Dermis microvascular lymphatic vessel endothelial cell (primary cell): ENCODE measurements at places on chromosomes 12 and 14.

- no peak for DNase-seq
These were observed 13.7 kb downstream of the ETV6 start for GRCh38 chr12:11663130-11663529.

DNA sequence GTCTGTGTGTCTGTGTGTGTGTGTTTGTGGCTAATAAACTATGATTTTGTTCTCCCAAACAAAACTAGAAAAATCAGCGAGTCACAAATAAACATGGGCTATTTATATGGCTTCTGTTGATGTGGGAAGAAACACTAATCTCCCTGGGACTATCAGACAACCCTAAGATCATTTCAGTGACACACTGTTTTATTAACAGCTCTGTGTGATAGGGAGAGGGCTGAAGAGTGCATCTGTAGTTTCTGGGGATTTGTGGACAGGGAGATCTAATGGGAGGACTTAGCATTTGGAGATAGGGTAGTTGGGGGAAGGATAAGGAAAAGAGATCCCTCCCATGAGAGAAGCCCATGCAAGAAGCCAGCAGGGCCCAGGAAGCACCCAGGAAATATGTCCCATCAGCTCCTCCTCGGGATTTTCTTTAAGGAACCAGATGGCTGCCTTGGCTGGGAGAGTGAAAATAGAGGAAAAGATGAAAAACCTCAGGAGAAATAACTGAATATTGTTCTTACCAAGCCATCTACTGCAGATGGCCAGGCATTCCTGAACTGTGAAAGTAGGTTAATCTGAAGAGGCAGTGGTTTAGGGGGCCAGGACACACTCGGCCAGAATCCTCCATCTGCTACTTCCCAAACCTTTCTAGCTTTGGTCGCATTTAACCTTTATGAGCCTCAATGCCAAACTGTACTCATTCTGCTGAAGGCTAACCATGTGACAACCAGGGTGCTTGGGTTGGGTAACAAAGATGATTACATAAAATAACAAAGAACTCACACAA, 253.4 kb downstream of the BTG1 start:
- no peak for DNase-seq

DNA sequence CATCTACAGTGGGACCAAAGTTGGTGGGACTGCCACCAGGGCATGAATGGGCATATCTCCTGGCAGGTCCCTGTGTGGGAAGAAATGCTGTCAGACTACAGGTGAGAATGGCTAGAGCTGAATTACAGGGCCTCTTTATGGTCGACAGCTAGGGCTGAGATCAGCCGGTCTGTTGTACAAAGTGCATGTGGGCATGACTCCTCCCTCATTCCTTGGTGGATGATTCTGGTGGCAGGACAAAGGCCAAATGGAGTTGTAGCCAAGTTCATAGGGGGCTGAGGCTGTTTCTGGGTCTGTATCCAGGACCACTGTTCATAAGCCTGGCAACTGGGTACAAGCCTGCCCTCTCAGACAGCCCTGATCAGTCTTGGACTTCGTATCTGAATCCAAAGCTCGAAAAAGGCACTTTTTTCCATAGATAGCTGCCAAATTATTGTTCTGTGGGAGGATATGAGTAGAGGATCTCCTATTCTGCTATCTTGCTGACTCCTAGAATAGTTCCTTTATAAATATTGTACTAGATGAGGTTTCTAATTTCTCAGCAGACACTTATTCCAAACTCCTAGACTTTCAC, 460.8 kb downstream of the TMEM117 start:
- no peak for DNase-seq

- no peak for DNase-seq
These were observed 2.9 kb downstream of the KRT2 start for GRCh38 chr12:52649066-52649465.

DNA sequence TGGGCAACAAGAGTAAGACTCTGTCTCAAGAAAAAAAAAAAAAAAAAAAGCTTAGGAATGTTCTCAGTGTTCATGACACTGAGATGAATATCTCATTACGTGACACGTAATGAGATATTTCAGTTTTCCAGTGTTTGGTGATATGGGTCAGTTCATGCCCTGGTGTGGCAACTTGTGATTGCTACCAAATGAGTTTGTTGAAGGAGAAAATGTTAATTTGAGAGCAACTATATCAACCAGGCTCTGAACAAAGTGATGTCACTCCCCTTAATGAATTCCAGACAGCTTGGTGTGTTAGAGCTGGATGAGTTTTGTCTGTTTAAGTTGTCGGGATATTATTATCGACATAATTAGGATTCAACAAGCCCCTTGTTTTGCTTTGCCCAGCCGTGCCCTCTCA, 211.7 kb downstream of the DPF3 start:
- no peak for DNase-seq

- peak; percentile 20 for DNase-seq
These were observed 350.8 kb upstream of the STXBP6 start for GRCh38 chr14:25400607-25401206.

DNA sequence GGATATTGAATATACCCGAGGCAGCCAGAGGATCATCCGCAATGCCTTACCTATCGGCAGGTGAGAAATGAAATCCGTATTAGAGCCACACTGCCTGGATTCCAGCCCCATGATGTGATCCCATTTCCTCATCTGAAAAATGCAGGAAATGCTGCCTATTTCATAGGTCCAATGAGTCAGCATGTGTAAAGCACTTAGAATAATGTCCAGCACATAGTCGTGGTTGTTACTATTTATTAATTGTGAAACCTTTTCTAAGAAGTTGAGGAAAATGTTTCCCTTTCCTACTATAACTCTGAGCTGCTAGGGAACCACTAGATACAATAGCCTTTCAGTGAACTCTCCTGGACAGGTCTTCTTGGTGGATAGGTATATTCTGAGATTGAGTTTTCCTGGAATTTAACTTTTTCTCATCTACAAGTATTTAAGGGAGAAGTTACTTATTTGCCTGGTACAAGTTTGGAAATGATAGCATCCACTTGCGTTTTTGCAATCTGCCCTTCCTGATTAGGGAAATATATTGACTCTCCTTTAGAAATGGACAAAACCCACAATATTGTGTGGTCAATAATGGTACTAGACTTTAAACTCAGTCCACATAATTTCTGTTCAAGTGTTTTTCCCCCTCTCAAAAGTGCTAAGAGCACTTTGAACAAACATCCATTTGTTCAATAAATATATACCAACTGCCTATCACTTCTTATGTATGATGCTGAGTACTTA, 12.2 kb downstream of the POLR3B start:
- peak; percentile 44 for DNase-seq

- DNase-seq = no peak
These were observed 198.0 kb upstream of the RTL1 start for GRCh38 chr14:101101456-101102056.

GRCh38 chr12:133202493-133203343, 21.4 kb downstream of the ZNF268 start:
- no peak for DNase-seq

DNA sequence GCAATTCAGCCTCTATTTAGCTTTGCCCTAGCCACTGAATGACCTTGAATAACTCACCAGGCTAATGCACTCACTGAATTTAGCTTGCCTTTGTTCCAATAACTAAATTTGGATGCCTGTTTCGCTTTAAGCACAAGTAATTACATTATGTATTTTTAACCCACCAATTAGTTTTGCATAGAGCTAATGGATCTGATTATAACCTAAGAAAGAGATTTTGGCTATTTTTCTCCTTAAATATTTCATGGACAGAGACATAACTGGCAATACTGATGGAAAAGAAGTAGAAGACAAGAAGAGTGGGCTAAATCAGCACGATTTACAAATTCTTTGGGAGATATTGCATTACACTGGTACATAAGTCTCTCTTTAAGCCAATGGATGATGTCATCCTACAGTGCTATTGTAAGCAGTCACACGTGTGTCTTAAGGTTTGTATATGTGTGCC, 85.7 kb downstream of the AKAP6 start:
- DNase-seq = no peak

- DNase-seq = peak; percentile 86
These were observed 79.3 kb downstream of the SSPN start for GRCh38 chr12:26274441-26275312.

DNA sequence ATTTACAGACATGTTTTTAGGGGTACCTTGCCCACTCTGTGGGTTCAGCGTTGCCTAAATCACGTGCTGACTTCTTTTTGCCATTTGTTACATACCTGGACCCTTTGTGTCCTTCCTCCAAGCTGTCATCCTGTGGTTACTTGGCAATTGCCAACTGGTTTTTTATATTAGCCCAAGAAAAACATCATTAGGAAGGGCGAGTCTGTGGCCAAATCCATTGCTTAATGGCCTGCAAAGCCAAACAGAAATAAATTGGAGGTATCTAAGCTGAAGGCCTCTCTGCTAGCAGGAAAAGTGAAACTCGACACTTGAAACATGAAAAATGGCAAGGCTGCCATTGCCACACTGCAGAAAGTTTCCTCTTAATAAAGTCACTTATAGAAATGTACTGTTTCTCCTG, 190.4 kb downstream of the NUAK1 start:
- DNase-seq = no peak

GRCh38 chr12:81329085-81329484, 251.2 kb downstream of the ACSS3 start:
- no peak for DNase-seq

GRCh38 chr14:61454545-61454944, 133.2 kb downstream of the PRKCH start:
- no peak for DNase-seq

DNA sequence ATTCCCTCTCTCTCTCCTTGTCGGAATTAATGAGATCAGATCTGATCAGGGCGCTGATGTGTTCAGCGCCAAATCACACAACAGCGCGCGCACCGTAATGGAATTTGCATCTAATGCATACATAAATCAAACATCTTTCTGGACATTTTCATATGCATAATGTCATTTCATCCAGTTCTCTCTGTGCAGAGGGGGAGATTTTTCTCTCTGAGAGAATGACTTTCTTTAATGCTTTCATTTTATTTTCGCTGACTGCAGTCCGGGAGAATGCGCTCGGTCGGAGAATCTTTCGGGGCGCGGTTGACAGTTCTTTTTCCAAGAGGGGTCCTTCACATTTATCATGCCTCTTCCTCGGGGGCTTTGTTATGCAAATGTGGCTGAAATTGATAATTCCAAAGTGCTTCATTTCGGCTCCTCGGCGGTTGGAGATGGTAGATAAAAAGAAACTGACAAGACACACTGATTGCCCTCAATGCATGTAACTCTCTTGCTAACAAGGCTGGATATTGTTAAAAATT, 615.9 kb downstream of the VRK1 start:
- no peak for DNase-seq

- no peak for DNase-seq
These were observed at the start of gene ACOT4 for GRCh38 chr14:73591690-73592449. Gene ACOT4, plus strand, starts transcription at chr14:73591873. Its CDS starts 87 bp downstream, at chr14:73591960.

DNA sequence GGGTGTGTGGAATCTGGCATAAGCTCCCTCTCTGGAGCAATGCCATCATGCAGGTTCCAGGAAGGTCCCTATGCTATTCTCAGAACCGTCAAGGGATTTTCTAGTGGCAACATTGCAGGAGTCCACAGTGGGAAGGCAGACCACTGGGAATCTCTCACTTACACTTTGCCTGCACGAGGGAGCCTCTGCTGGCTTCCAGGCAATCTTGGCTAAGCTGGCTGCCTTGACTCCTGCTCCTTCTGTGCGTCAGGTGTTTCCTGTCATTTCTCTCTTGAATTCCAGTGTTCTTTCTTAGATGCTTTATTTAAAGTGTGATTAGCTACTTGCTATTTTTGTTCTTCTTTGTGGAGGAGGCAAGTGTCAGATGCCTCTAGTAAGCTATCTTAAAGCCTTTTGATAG, 414.0 kb upstream of the ATP2B1 start:
- DNase-seq = no peak

- DNase-seq = no peak
These were observed 115.3 kb upstream of the PLEKHA5 start for GRCh38 chr12:19014240-19014639.

GRCh38 chr12:120892265-120892664, 11.9 kb downstream of the SPPL3 start:
- DNase-seq = no peak

- DNase-seq = no peak
These were observed 354.5 kb downstream of the APAF1 start for GRCh38 chr12:98999559-98999958.

GRCh38 chr14:94491511-94491910, 15.5 kb upstream of the SERPINA9 start:
- DNase-seq = no peak

DNA sequence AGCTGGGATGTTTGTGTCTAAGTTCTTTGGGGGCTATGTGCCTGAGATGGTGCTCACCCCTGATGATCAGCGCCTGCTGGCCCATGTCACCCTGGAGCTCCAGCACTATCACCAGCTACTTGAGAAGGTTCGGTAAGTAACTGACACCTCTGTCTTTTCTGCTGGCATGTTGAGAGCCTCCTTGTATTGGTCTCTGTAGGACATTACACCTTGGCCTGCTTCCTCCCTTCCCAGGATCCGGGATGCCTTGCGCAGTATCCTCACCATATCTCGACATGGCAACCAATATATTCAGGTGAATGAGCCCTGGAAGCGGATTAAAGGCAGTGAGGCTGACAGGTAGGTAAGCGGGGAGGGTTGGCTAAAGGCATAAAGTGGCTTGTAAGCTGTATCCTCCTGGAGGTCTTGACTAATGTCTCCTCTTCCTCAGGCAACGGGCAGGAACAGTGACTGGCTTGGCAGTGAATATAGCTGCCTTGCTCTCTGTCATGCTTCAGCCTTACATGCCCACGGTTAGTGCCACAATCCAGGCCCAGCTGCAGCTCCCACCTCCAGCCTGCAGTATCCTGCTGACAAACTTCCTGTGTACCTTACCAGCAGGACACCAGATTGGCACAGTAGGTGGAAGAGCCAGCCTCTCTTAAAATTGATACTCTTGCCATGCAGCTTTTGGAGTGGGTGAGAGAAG, 5.5 kb downstream of the DDIT3 start:
- DNase-seq = no peak

DNA sequence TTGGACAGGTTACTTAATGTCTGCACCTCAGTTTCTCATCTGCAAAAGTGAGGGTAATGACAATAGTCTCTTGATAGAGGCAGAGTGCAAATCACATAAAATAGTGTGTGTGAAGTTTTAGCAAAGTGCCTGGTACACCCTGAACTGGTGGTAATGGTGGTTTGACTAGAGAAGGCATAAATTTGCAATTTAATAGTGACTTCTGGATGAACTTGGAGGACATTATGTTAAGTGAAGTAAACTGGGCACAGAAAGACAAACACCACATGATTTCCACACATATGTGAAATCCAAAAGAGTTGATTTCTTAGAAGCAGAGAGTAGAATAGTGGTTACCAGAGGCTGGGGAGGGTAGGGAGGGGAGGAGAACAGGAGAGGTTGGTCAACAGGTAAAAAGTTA, 54.8 kb upstream of the FUT8 start:
- DNase-seq = no peak

- DNase-seq = no peak
These were observed 12.4 kb upstream of the RPH3A start for GRCh38 chr12:112779181-112779580.

DNA sequence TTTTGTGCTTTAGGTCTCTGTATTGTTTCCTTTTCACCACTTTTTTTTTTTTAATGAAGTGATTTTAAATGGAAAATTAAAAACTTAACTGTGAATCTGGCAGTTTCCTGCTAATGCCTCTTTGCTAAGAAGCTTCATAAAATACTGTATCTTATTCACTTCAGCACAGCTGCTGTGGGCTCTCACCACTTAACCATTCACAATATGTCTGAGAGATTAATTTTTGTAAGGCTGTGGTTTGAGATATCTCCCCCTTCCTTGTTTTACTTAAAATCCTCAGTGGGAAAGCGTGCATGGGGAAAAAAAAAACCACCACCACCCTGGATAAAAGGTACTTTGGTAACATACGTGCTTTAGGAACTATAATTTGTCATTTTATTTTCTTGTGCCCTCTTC, 115.9 kb downstream of the ETV6 start:
- no peak for DNase-seq
